MG63 (cell line): ENCODE measurements at places on chromosomes 7 and 10.

DNA sequence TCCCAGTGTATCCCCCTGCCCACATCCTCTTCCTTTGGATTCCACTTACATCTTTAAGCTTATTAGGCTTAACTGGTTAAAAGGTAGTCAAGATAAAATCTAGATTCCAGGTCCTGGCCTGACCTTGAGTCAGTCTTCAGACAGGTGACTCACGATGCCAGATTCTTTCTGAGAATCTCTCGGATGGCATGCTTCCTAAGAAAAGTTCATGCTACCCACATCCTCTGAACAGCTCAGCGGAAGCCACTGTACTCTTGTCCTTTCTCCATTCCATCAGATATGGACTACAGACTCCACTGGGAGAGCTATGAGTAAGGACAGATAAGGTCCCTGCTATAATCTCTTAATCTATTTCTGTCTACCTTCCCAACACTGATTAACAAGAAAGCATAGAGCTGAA, 43.4 kb downstream of the DNMBP start:
- DNase-seq = no peak

DNA sequence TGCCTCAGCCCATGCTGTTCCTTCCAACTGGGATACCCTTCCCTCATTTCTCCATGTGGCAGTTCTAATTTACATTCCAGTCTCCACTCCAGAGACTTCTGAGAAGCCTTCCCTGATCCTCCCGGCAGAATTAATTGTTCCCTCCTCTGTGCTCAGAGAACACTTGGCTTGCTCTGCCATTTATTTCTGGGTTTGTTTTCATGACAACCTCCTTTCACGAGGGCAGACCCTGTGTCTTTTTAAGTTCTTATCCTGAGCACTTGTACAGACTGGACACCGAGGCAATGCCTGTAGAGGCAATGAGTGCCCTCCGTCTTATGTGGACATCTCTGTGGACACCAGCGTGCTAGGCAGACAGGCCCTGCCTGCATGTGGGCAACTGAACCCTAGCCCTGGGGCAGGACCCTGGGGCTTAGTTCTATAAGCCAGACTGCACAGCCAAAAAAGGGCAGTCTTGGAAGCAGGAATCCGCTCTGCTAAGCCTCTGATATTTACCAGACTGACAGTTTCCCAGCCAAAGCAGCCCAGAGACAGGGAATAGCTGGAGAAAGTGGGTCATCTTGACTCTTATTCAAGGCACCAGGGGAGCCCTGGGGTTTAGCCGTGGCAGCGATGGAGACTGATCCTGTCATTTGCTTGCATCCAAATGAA, 474.0 kb downstream of the RPS24 start:
- DNase-seq = no peak

GRCh38 chr10:24385776-24386175, 176.8 kb downstream of the KIAA1217 start:
- DNase-seq = no peak

GRCh38 chr7:158821171-158822031, 7.9 kb downstream of the ESYT2 start:
- no peak for DNase-seq

- DNase-seq = no peak
These were observed 292.5 kb upstream of the FZD8 start for GRCh38 chr10:35934642-35934995.

GRCh38 chr7:93232673-93233018, 480 bp downstream of the VPS50 start:
- DNase-seq = no peak

- DNase-seq = no peak
These were observed 497.8 kb upstream of the NRP1 start for GRCh38 chr10:33832124-33832787.

- DNase-seq = no peak
These were observed 77.1 kb downstream of the NRF1 start for GRCh38 chr7:129688503-129689222.

DNA sequence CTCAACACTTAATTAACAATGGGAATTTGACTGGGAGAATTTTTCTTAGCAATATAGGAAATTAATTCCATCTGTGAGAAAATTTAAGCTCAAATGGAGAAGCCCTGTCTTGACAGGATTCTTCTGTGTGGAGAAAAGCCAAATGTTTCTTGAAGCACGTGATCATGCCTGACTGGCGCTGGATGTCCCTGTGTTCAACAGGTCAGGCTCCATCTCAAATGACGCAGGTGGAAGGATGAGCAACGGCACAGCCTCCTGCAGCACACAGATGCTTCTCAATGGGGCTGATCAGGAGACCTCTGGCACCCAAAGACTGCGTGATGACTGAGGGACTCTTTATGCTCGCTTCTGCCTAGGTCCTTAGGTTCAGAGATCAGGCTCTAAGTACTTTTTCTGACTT, 143.8 kb downstream of the RSU1 start:
- no peak for DNase-seq
